HS-27A (cell line): ENCODE measurements at places on chromosomes 1 and 21.

DNA sequence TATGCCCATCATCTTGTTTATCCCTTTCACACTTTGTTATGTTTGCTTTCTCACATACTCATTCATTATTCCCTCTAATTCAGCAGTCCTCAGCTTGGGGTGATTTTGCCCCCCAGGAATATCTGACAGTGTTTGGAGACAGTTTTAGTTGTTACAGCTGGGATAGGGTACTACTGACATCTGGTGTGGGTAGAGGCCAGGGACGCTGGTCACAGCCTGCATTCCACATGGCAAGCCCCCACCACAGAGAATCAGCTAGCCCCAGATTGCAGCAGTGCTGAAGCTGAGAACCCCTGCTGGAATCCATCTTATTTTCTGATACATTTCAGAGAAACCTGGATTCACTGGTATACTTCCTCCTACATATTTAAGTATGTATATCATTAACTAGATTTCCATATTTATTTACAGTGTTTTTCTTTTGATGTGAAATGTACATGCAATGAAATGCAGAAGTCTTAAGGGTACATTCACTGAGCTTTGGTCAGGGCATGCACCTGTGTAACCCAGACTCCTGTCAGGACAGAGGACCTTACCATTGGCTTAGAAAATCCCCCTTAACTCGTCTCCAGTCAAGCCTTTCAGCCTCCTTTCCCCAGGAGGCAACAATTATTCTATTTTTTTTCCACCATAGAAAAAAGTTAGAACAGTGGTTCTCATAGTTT is 68.3 kb downstream of the KIF26B start:
- no peak for DNase-seq

GRCh38 chr1:224851210-224851847 is 78.1 kb upstream of the DNAH14 start:
- peak; percentile 42 for DNase-seq

DNA sequence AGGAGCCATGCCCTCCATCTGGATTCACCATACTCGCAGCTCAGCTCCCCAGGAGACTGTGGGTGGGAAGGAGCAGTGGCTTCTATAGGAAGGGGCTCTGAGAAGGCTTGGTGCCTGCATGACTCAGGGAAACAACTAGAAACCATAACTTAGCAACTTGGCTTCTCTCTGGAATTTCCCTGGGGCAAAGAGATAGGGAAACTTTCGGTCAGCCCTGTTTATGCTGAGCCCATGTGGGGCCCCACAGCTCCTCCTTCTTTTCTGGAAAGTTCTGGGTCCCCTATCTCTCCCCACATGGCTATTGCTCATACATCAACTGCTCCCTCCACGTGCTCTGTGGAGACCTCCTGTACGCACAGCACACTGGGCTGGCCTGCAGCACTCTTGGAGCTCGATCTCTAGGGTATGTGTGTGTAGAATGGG is 39.3 kb downstream of the PLEKHA6 start:
- no peak for DNase-seq

- no peak for DNase-seq
Observed at GRCh38 chr1:100443811-100444571, 91.7 kb downstream of the CDC14A start.

DNA sequence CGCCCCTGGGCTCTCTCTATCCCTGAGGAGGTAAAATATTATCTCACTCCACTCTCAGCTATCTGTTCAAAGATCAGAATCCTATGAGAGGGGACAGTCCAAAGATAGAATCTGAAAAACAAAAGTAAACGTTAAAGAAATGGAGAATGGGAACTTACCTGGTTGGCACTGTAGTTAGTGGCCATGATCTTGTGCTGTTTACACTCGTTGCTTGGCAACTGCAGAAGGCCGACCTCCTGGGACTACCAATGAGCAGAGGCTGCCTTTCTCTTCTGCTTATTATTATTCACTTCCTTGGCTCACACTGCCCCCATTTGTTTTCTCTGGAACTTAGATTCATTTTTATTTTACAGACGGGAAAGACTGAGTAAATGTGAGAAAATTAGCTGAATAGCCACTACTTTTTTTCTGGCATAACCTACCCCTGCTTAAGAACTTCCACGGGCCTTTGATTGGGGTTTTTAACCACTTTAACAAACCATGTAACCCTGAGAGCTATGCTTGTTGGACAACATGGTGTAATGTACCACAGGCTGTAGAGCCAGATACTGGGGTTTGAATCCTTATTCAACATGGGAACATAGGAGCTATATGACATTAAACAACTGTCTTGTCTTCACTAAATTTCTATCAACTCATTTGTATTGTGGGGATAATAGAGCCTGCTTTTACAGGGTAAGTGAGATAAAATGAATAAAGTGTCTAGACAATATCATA is at the start of gene CFAP126:
Gene CFAP126, minus strand, starts transcription at position 193 of the 717 bp plus-strand sequence. Its CDS starts 8 bp downstream, at position 185.
- no peak for DNase-seq

- DNase-seq = no peak
Observed at GRCh38 chr1:35807614-35808449, at the start of gene AGO4. Gene AGO4, plus strand, starts transcription at chr1:35808016. Its CDS starts 401 bp downstream, at chr1:35808417.

- no peak for DNase-seq
Observed at GRCh38 chr1:204128964-204129896, 22.6 kb downstream of the ETNK2 start.

DNA sequence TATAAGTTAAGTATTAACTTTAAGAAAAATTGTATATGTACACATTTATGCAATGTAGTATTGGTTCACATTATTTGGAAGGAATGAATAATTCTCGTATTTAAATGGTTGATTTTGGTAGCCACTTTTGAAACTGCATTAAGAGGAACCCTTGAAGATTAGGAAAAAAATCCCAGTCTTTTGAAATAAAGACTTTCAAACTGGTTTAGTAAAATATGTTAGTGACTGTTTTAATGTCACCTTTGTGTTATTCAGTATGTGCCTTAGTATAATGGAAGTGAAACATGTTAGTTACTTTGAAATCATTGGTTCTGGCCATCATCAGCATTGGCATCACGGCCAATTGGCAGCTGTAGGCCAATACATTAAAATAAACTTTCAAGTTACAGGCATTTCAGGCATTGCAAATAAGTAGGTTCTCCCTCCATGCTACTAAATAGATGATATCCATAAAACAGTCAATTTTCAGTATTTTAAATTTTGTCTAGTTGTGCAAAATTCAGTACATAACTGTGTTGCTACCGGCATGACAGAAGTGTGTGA is 4.4 kb downstream of the MIER1 start:
- DNase-seq = no peak

GRCh38 chr1:97007840-97008604 is 286.4 kb downstream of the PTBP2 start:
- no peak for DNase-seq

DNA sequence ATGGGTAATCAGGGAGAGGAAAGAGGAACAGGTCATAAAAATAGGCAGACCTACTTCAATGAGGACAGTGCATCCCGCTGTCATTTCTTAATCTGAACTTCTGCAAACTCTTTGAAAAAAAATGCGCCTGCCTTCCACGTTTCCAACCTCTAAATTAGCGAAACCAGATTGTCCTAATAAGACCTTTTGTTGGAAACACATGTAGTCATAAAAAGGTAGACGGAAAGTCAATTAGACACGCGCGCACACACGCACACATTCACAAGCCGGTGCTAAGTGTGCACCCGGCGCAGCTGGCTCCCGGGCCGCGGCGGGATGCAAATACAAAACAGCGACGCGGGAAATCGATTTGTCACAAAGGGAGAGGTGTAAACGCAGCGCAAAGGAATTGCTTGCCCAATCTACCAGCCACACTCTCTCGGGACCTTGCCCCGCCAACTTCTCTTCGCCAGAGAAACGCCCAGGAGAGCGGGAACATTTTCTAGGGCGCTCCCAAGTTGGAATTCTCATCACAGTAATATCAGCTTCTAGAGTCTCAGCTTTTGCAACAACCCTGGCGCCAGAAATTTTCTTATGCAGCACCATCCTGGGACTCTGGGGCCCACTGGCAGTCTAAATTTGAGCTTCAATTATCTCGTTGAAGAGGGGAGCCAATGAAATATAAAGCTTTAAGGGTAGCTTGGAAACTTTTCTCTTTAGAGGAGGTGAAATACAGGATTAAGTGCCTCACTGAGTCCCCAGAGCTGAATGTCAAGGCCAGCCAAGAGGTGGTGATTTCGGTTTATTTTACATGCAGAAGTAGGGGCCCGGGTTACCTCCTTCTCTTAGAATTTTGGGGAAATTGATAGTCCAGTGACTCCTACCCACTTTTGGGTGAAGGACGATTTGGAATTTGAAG is 4.5 kb downstream of the PRRX1 start:
- no peak for DNase-seq

- no peak for DNase-seq
Observed at GRCh38 chr1:27350663-27351540, 9.1 kb downstream of the SYTL1 start.

- no peak for DNase-seq
Observed at GRCh38 chr1:177937931-177938330, 31.9 kb downstream of the SEC16B start.

DNA sequence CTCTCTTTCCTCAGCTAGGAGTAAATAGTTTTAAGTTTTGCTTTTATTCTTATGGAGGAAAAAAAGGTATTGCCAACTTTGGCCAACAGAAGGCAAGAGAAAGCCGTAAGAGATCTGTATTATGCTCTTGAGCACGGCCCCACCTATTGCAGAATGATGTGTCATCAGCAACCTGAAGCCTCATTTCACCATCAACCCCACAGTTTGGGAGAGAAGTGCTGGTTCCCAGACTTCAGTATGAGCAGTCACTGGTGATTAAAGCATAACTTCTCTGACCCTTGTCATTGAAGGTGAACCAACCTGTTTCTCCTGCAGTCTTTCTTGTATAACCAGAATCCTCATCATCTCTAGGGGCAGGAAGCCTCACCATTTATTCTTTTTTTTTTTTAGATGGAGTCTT is 100.2 kb downstream of the SIPA1L2 start:
- DNase-seq = no peak

DNA sequence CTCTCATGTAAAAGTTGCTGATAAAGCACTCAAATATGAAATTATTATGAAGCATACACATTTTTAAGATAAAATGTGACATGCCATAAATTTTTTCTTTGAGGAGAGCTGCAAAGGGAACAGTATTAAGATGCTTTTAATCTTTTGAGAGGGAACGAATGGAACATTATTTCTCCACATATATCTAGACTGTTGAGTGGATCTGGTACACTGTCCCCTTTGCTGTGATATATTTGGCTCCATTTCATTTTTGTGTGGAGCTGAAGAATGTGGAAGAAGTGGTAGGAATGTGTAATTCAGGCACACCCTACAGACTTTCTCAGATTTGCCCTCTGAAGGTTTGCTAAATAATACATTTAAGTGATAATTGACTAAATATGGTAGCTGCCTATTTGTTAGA is 31.7 kb downstream of the PGM1 start:
- DNase-seq = peak; percentile 81

GRCh38 chr21:18743531-18743930 is 339.9 kb upstream of the TMPRSS15 start:
- DNase-seq = no peak

- DNase-seq = no peak
Observed at GRCh38 chr1:187477535-187477934, 648.8 kb downstream of the PLA2G4A start.

DNA sequence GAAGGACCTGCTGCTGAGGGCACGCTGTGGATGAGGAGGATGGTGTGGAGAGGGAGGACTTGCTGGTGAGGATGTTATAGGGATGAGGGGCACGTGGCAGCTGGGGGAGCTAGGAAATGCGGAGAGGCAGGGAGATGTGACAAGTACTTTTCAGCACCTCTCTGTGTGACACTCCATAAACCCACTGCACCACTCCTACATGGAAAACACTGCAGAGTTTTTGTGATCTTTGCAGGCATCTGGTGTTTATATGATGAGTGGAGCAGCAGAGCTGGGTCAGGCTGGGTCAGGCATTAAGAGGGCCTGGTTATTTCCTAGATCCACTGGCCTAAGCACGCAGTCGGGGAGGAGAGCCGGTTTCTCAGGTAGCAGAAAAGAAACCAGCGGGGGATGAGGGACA is 167.3 kb upstream of the COA6 start:
- DNase-seq = no peak

DNA sequence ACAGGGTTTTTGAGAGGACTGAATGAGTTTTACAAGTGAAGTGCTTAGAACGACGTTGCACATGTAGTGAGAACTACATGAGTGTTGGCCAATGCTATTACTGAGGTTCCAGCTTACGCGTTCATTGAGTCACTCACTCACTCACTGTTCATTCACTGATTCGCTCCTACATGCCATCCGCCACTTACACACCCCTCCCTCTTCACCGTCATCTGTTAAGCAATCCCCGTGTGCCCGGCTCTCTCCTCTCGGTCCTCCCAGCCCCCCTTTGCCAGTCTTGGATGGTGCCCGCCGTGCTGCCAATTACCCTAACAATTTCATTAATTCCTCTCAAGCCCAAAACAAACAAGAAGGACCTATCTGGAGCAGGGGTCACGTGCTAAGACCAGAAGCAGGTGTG is 27.3 kb upstream of the EPHA2 start:
- DNase-seq = no peak

DNA sequence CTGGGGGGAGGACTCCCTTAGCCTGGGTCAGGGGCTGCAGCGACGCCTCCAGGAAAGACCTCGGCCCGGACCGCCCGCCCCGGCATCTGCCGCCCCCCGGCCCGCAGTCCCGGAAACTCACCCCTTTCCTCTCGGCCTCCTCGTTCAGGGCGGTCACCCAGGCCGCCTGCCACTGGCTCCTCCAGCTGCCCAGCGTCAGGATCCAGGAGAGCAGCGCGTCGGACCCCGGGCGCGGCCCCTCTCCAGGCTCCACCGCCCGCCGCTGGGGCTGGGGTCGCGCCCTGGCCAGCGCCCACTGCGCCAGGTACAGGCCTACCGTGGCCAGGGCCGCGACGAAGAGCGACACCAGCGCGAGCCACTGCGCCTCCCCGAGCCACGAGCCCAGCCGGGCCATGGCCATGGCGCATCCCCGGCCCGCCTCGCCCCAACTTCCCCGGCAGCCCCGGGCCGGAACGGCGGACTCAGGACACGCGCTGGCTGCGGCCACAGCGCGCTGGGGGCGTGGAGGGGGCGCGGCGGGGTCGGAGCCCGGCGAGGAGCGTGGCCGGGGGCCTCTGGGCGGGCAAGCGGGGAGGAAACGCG is 478 bp downstream of the C2CD2 start:
- DNase-seq = no peak

DNA sequence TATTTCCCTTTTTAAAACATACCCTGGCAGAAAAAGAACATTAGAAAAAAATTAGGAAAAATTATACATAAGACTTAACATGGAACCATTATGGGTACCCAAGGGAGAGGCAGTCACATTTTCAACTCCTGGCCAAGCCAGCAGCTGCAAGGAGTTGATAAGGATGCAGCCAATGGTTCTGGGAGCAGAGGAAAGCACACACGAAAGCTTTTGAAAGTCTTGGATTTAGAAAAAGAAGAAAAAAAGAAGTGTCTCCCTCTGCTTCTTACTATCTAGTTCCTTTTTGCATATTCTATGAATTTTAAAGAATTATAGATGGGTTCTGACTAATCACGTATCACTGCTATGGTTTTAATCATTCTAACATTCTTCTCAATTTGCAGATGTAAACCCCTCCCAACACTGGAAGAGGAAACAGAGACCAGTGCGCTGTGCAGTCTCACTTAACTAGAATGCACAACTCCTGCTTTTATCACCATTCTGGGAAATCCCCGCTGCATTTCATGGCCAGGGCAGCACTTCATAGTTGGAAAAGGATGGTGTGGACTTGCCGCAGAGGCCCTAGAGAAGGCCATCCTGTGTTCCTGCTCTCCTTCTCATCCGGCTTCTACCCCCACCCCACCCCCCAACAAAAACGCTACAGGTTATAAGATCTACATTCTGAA is 2.7 kb upstream of the CD58 start:
- DNase-seq = no peak
